ENCODE measurements at places on chromosomes 1 and 21.

DNA sequence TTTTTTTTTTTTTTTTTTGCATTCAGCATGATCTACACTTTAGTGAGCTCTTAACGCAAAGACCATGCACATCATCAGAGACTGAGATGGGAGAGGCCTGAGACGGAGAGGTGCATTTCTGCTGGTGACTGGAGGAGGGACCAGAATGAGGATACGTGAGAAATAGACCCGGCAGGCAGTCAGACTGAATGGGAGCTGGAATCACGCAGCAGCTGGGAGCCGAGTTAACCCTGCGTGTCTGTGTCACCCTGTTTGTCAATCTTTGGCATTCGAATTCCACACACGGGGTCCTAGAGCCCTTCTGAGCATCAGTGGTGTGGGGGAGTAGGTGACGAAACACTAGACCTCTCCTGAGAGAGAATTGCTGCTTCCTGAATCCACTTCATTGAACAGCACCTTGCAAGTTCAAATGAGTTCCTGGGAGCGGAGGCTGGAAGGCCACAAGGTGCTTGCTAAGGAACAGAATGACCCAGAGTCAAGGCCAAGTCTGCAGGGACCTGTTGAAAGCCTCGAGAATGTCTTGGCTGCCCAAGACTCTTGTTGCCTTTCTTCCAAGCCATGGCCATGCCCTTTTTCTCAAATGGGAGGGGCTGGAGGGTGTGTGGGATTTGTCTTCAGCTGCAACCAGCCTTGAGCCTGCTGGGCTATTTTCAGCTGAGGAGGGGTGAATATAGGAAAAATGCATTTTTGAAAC lies 123.3 kb downstream of the CNIH3 start:
- no peak for DNase-seq

DNA sequence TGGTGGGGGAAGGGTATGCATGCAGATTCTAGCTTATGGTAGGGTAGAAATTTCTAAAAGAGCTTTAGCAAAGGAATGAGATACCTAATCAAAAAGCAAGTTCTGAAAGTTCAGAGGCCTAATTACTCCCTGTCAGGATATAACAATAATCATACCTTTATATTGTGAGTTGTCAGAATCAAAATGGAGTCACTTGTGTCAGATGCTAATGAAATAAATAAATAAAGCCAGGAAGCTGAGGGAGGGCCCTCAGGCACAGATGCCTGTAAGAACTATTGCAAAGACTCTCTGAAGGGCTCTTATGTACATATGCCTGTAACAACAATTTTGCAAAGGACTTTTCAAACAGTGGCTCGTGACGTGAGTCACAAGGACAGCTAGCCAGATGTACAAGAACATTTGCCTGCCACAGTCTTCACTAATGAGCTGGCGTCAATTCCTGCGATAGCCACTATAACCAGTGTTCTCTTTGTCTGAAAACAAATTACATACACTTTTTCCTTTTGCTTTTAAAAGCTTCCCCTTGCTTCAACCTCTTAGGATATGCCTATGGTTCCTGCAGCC lies 27.4 kb upstream of the DNASE2B start:
- no peak for DNase-seq

DNA sequence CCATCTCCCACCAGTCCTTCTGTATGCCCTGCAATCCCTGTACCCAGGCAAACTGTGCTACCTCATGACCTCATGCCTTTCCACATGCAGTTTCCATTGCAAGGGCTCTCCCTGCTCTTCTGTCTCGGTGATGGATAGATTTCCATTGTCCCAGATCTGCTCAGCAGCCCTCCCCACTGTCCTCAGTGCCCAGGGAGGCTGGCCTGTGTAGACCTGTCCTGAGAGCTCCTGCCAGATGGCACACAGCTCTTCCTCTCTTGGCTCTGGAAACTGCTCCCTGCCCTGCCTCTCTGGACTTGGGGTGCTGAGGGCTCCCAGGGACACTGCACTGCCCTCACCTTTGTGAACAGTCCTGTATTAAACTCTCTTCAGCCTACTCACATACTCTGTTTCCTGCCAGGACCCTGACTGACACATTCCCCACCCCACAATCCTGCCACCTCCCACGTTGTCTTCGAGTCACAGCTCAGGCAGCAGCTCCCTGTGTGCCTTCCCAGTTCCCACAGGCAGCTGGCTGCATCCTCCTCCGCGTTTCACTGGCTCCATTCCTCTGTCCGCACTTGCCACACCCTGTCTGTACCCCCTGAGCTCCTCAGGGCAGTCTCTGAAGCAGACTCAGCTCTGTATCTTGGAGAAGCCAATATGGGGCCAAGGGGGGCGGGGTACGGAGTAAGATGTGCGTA lies 57.0 kb downstream of the SPATA46 start:
- no peak for DNase-seq

- DNase-seq = no peak
Observed at GRCh38 chr1:170731566-170732251, 67.8 kb downstream of the PRRX1 start.

DNA sequence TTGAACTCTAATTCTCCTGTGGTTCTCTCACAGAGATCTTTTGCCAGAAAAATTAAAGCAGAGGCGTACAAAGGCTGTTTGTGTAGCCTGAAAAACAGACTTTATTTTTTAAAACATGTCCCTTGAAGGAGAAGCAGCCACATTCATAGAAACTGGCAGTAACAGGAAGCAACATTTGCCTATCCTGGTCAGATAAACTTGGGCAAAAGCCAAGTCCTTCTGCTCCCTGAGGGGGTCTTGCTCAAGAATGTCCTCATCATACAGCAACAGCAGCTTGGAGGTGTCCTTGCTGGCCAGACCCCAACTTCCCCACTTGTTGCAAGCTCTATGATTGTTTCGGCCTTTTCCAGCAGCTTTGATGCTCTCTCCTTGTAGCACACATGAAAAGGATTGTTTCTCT lies 36.3 kb downstream of the MSTO1 start:
- DNase-seq = no peak

- no peak for DNase-seq
Observed at GRCh38 chr1:206828765-206829164, 36.7 kb upstream of the IL20 start.
